Islet precursor cell (in vitro differentiated cells): ENCODE measurements at places on chromosomes 16 and 17.

- peak; percentile 78 for DNase-seq
Observed at GRCh38 chr17:49471089-49471683, 23.9 kb upstream of the NGFR start.

DNA sequence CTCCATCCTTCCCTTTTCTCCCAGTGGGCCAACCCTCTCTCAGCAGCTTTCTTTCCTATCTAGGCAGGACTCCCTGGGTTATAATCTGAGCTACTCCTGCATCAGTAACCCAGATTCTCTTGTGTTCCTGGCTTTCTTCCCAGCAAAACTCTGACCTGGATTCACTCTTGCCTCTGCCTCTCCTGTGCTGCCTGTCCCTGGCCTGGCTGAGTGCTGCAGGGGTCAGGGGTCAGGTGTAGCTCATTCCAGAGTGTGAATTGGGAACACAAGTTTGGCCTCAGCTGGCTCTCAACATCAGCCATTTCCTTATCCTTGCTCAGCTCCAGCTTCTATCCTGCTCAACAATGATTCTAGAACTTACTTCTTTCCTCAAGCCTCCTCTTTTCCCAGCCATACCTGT lies 2.5 kb upstream of the ST6GALNAC2 start:
- DNase-seq: peak; percentile 61

GRCh38 chr17:36608794-36609497 lies 7.6 kb downstream of the MRM1 start:
- DNase-seq: peak; percentile 81

DNA sequence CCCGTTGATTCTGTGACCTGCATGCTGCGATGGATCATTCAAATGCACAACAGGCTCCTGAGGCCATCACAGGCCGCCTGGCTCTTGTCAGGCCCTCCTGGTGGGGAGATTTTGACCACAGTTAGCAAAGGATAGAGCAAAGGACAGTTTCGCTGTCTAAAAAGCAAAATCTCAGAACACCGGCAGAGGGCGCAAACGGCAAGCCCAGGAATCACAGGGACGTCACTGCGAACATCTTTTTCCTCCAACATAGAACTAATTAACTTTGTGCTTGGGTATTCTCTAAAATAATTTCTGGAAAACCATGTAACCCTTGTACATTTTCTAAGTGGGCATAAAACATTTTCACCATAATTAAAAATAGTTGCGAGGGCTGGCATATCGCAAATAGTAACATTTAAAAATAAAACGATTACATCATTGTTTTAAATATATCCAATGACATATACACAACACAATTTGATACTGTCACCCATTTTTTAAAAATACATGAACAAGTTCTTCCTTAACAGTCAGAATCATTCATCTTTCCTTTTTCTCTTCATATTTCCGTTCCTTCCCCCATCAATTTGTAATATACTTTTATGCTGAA lies 19.7 kb upstream of the SLC47A1 start:
- peak; percentile 87 for DNase-seq

DNA sequence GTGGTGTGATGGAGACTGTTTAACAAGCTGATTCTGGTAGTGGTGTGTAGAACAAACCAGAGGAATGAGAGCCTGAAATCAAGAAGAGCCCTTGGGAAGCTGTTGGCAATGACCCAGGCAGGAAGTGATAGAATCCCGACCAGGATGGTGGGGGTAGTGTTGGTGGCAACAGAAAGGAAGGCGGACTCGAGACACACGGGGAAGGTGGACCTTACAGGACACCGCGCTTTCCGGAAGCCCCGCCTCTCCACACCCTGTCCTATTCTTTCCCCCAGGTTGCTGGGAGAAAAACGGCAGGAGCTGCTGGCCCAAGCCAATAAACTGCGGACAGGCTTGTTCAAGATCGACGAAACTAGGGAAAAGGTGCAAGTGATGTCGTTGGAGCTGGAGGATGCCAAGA lies 30.0 kb upstream of the KDM6B start:
- no peak for DNase-seq

DNA sequence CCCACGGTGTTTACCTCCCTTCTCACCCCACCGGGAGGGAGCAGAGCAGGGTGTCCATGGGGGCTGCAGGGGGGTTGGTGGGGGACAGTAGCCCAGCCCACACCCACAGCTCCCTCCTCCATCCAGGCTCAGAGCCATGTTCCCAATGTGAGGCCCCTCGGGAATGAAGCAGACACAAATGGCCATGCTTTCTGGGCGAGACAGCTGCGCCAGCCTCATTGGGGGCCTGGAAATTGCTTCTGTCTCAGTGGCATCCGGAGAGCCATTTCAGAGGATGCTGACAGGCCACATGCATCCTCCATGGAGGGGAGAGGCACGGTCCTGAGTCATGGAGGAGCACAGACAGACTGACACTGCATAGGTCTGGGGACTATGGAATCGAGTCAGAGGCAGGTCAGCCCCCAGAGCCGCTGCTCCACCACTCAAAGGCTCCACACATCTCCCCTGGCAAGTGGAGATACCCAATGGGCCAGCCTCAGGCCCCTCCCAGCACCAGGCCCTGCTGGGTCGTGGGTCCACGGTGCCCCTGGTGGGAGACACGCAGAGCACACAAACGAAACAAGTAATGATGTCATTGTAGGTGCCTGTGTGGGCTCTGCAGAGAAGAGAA lies 59.6 kb upstream of the ENPP7 start:
- peak; percentile 59 for DNase-seq

DNA sequence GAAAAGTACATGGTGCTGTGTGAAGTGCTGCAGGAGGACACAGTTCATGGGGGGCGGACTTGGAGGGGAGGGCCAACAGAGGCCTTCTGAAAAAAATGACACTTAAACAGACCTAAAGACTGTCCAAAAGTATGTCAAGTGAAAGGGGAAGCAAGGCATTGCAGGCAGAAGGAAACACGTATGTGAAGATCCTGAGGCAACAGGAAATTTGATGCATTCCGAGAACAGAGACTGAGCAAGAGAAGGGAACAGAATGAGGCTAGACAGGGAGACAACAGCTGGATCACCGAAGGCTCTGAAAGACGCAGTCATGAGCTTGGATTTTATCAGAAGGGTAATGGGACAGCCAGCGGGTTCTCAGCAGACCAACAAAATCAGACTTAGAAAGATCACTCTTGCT lies 1.1 kb downstream of the IFT20 start:
- DNase-seq: peak; percentile 46

DNA sequence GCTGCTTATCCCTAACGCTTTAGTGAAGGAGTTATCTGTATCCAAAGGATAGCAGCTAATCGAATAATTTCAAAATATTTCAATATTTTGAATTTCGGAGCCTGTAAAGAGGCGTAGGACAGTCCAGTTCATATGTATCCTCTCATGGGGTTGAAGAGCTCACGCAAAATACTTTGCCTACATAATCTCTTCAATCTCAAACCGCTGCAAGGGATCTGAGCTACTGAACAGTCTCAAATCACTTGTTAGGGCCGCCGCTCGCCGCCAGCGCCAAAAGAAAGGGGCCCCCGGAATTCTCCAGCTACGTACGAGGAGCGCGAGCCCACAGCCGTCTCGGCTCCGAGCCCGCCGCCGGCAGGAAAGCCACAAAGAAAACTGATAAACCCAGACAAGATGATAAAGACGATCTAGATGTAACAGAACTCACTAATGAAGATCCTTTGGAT lies 601 bp upstream of the RFWD3 start:
- DNase-seq: peak; percentile 62

- no peak for DNase-seq
Observed at GRCh38 chr17:55456307-55457240, 34.9 kb upstream of the MMD start.

- DNase-seq: no peak
Observed at GRCh38 chr16:84528322-84528721, 23.9 kb upstream of the MEAK7 start.

DNA sequence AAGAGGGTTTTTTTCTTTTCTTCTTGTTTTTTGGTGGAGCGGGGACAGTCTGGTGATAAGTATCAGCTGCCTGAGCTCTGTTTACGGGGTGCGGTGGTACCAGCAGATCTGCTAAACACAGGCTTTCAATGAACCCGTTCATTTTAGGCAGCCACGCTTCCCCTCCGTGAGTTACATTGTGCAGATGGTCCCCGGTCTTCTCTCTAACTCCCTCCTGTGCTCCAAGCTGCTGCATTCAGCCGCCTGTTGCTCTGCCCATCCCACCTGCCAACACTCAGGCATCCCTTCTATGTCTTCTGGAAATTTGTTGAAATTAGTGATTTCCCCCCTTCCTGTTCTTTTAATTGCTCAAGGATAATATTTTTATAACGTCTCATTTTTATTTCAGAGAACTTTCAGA lies 82.1 kb upstream of the ELAC2 start:
- no peak for DNase-seq

DNA sequence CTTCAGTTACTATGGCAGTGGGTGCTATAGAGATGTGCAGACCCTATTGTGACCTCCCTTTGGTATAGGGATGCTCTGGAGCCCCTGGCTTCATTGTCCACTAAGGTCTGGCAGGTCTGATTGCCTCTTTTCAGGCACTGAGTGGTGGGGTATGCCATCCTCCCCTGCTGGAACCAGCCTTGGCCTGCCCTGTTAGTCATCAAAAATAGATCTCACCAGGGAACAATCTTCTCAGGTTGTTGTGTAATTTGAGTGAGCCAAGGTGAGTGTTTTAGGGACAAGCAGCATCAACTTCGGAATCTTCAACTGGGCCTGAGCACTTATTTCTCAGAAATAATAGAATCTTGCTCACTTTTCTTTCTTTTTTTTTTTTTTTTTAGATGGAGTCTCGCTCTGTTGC lies 19.6 kb downstream of the HMOX2 start:
- DNase-seq: no peak

- no peak for DNase-seq
Observed at GRCh38 chr17:59617156-59617732, 2.5 kb upstream of the CLTC start.

GRCh38 chr16:81530296-81530721 lies 85.7 kb downstream of the CMIP start:
- DNase-seq: no peak

- DNase-seq: no peak
Observed at GRCh38 chr17:6244253-6244652, 174.1 kb downstream of the WSCD1 start.

DNA sequence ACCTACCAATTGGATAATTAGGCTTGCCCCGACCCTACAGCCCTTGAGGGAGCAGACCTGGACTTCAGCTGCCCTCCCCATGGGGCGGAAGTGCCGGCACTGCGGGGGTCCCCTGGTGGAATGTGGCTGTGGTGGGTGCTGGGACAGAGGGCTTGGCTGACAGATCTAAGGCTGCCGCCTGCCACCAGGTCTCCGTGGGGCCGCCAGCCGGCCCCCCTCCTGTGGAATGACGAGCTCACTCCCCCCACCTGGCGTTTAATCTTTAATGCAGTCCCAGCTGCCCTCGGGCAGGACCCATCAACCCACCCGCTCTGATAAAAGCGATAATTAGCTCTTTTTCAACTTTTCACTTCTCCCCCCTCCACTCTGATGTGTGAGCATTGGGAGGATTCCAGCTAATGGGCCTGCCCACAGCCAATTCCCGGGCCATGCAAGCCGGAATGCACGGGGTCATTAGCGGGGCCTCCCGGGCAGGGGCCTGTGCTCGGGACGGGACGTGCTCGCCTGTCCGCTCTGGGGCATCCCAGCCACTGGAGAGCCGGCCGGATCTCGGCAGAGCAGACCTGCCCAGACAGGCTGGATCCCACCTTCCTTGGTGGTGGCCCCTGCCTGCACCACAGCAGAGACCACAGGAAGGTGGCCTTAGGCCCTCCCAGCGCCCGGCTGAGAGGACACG lies 28.3 kb upstream of the GOSR2 start:
- DNase-seq: peak; percentile 98

DNA sequence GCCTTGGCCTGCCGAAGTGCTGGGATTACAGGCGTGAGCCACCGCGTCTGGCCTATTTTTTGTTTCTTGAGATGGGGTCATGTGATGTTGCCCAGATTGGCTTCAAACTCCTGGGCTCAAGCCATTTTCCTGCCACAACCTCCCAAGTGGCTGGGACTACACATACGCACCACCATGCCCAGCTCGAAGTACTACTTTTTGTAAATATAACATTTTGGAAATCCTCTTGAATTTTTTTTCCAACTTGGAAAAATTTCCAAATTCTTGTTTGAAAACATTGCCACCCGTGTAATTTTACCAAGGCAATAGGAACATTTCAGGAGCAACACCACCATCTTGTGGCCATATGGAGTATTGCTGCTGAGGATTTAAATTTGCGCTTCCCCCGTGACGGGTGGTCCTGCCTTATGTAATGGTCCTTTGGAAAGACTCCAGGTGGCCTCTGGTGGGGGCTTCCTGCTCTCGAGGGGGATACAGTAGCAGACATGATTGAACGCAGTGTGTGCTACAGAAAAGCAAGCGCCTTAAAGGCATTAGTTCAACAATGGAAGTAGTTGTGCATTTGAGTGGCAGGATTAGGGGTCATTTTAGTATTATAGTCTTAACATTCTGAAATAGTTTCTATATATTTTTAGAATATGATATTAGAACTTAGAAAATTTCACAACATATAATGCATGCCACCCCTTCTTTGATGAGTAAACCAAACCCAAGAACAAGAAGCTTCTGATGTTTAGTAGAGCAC lies 8.0 kb downstream of the FLYWCH1 start:
- DNase-seq: no peak

GRCh38 chr17:75036643-75037268 lies 10.0 kb downstream of the ATP5PD start:
- no peak for DNase-seq

DNA sequence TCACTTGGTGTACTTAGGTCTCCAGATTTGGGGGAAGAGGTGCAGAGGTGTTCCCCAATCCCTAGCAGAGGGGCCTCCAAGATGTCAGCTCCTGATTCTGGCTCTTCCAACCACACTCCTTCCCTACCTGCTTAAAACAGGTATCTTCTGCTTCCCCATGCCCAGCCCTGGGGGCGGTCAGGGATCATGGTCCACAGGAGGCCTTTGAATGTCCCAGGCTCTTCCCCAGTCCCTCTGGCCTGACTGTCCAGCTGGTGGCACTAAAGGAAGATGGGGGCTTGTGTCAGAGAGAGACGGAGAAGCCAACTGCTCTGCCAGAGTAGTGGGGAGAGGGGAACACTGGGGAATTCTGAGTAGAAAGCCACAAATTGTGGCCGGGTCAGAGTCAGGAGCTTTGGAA lies 3.8 kb downstream of the ARL4D start:
- peak; percentile 53 for DNase-seq

GRCh38 chr16:56919099-56919800 lies 12.7 kb upstream of the HERPUD1 start:
- DNase-seq: peak; percentile 69

GRCh38 chr16:81405702-81406113 lies 38.9 kb upstream of the CMIP start:
- peak; percentile 98 for DNase-seq

- DNase-seq: no peak
Observed at GRCh38 chr16:55703003-55704001, 47.5 kb downstream of the SLC6A2 start.

GRCh38 chr17:78364436-78365281 lies 4.8 kb upstream of the SOCS3 start:
- DNase-seq: peak; percentile 74
